AG09309 (cell line): ENCODE measurements at places on chromosomes 7 and 10.

DNA sequence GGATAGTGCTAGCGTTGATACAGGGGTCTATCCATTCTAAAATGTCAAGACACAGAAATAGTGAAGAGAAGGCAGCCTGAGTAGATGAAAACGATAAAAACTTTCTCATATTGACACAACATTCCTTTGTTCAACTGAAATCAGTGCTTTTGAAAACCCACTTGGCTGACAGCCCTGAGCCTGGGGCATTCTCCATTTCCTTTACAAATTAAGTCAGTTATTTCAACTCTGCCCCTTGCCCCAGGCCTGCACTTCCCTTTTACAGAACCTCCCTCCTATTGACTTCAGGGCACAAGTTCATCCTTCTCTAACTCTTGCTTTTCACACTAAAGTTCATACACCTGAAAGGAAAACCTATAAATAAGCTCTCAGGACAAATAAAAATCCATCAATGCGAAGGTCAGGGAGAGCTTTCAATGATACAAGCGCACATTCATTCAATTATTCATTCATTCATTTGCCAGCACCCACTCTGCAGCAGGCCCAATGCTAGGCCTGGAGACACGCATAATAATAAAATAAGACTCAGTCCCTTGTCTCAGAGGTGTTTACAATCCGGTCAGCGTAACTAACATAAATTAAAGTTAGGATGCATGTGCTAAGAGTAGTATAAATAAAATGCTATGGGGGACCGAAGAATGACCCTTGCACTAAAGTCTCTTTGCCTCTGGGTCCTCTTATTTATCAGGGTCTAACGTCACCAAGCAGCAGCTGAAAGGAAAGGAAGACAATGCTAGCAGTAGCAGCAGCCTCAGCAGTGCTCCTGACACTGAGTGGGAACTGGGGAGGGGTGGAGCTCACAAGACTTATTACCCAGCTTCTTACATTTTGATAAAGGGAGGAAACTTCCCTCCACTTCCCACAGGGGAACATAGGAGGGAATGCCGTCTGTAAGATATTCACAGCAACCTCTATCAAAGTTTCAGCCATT lies 134.8 kb downstream of the PDE1C start:
- no peak for DNase-seq

DNA sequence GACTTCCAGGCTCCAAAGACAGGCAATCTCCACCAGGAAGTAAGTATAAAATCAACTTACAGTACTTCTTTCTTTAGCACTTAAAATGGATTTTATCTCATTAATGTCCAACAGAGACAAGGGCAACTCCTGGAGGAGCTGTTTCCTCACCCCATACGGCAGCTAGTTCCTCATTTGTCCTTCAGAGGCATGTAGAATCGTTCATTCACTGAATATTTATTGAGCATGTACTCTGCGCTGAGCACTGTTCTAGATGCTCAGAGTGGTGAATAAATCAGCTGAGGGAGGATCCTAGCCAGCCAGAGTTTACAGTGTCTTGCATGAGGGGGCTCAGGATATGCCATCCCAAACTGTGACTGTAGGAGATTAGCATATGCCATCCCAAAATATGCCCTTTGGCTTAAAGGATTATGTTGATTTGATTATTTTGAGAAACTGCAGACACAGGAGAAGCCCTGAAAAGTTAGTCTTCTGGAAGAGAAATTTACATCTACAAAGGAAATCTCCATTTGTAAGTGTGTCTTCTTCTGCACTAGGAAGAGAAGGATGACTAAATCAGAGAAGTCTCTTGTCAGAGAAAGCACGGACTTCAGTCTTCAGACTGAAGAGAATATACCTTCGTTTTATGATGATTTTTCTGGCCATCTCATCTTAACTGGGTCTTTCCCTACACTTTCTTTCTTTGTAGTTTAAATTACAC lies 66.9 kb downstream of the BAMBI start:
- no peak for DNase-seq

DNA sequence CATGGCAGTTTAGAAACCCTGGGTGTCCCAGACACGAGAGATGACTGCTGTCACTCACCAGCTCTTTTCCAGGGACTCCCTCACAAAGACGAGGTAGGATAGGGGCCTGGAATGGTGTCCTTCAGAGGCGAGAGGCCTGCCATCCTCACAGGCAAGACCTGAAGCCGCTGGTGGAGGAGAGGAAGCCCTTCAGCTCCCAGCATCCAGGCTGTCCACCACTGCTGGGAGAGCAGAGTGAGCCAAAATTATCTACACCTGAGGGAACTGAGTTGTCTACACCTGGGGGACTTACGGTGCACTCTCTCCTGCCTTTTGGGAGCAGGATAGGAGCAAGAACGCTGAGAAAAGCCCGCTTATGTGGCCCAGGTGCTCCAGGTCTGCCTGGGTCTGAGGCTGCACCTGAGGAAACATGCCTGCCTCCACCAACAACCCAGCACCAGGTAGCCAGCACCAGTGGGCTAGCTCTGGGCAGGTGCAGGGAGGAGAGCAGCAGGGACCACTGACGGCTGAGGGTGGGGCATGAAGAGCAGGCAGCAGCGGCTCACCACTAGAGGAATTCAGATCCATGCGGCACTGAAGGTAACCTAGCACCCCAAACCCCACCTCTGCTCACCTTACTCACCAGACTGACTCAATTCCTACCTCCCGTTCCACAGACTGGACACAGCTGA lies 357.2 kb downstream of the SH2D4B start:
- DNase-seq, result no peak

- DNase-seq, result no peak
Observed at GRCh38 chr10:22334414-22335172, 10.7 kb upstream of the SPAG6 start.
